Stimulated activated CD4-positive, alpha-beta T cell treated with anti-CD3 and anti-CD28 coated beads, Interleukin-2, amount 100 ng/mL, for 4 hours (primary cell): ENCODE measurements at places on chromosomes 12 and 14.
A peak's percentile ranks its signal among the peaks of the same experiment; 100 is the strongest.

DNA sequence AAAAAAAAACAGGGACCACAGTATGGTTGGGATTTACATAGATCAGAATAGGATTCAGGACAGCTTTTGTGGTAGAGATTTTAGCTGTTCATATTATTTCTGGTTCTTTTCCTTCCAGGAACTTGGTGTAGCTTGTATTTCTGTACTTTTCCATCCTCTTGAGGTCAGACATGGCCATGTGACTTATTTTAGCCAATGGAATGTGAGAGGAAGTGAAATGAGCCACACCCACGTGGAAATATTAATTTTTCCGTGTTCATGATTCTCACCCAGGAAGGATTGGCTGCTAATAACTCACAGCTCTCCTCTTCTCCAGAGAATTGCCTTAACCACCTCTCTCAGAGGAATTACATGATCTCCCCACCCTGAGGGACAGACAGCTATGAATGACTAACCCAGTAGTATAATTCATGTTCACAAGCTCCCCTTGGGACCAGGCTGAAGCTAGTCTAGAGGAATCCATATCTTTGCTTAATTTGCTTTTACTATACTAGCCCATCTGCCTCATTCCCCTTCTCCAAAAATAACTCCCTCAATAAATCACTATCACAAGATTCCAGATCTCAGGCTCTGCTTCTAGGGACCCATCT is 340.4 kb downstream of the NUAK1 start:
- no peak for DNase-seq

- no peak for DNase-seq
Observed at GRCh38 chr14:104389326-104390220, 190.0 kb upstream of the C14orf180 start.

- DNase-seq: no peak
Observed at GRCh38 chr14:66859063-66859671, 330.1 kb upstream of the GARIN2 start.

DNA sequence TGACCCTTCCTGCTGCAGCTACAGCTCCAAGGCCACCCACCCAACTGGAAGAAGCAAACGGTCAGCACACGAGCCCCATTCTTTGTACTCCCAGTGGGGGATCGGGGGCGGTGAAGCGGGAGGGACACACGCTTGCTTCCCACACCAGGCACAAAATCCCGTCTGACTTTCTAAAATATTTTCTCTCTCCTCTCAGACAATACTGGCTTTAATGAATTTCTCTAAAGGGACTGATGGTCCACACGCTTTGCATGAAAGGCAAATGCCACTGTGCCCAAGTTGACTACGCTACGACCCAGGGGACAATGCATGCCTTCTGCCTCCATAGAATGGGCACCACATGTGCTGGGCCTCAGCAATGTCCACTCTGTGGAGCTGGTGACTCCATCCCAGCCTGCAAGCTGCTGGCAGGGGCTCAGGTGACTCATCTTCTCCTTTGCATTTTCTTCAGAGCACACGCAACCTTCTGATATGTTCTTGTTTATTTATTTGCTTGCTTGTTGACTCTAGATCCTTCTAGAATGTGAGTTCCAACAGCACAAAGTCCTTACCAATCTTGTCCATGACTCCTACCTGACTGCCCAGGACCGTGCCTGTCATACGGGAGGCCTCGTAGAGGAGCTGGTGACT is 15.6 kb downstream of the SYNE3 start:
- DNase-seq: no peak

DNA sequence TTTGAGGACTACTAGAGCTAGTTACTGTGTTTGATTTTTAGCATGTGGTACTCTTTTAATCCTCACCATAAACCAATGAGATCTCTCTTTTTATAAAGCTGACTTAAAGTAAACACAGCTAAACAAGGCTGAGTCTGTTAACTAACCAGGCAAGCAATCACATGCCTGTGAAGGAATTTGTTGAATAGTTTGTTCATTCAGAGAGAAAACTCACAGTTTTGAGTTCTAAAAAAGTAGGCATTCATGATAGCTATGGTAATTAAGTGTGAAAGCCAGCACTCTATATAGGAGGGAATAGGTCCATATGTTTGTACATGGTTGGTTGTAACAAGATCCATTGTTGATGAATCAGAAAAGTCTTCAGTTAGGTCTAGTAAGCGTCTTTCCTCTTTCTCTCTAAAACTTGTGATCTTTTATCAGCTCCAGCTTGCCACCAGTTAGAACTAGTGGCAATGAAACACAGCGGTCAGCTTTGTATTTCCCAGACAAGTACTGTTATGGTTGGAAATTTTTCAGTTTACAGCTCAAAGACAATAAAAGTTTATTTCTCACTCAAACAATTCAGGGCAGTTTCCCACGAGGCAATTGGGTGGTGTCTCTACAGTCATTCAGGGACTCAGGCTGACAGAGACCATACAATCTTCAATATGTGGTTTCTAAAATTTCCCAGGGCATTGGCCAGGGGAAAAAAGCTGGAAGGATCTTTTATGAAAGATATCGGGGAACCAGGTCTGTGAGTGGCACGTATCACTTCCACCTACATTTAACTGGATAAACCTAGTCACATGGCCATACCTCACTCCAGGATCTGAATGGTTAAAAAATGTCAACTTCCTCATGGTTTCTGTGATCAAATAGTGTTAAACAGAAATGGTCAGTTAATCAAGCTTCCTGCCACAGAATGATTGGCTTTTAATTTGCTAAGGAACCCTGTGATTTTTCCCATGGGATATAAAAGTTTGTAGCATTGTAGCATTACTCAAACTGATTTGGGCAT is 203.1 kb downstream of the KIF21A start:
- DNase-seq: no peak

GRCh38 chr14:95360828-95361227 is 41.1 kb upstream of the CLMN start:
- DNase-seq: no peak

GRCh38 chr12:88562846-88563582 is 17.3 kb downstream of the KITLG start:
- DNase-seq: no peak

DNA sequence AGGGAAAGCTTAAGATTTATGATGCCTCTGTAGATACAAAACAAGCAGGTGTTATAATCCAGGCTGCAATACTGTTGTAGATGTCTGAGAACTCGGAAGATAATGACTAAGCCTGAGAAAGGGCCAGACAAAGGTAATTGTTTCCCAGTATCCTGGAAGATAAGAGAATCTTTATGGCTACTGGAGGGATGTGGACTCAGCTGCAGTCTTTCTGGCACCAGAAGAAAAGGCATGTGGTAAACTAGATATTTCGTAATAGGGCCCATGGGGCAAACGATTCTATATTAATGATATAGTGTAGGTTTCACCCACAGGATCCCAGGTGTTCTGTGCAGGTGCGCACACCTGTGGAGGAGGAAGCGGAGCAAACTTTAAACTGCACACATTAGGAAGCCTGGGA is 9.2 kb upstream of the APOLD1 start:
- DNase-seq: no peak

- peak; percentile 75 for DNase-seq
Observed at GRCh38 chr12:53231921-53232645, at the start of gene RARG. Gene RARG (minus strand): TSS chr12:53232209. CDS start chr12:53227545, 4,664 bp downstream.

GRCh38 chr14:103657471-103657870 is 28.5 kb downstream of the KLC1 start:
- DNase-seq: no peak

- no peak for DNase-seq
Observed at GRCh38 chr12:69008520-69008919, 75.5 kb upstream of the CPM start.

DNA sequence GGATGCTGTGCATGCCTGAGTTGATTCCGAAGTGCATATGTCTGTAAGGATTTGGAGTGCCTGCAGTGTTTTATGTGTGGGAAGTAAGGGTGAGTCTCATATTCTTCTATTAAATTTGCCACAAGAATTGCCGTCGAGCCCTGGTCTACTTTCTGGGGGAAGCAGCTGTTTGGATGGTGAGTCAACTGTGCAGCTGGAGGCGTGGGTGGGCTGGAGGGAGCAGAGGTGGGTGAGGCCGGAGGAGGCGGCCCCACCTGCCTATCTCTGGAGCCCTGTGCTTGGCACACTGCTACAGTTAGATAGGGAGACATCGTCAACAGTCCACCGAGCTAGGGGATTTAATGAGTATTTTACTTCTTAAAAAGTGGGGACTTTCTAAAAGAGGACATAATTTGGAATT is 9.7 kb downstream of the GLRX5 start:
- no peak for DNase-seq
